Omental fat pad (tissue), 4 donors: ENCODE measurements at places on chromosomes 4 and X. TPM values are rescaled to one million over a fixed set of nuclear protein-coding genes. Genes with fewer than 3 reads are reported as not detected.

DNA sequence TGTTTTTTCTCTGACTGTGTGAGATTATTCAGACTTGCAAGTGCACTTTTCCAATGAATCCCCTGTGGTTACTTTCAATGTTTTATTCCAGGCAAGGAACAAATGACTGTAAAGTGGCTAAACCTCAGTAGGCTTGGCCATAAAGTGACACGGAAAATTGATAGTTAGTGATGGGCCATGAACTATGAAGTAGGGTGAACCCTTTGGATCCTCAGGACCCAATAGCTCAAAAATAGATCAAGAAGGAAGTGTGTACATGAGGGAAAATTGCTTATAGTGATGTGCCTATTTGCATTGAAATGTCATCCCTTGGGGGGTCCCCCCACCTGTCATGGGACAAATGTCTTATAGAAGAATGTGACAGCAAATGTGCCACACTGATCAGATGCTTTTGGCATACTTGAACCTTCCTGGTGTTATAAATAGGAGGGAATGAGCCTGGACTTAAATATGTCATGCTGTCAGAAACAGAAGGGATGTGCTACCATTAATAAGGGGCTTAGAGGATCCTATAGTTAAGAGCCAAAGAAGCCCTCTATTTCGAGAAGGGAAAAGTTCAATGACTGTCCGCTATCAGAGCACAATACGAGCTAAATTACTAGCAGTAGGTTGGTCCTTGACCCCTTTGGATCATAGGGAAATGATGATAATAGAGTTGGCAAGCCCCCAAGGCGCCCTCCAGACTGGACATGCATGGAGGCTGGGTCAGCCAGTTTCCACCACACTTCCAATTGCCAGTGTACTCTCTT, 30.3 kb downstream of the SLC16A2 start:
- no peak for DNase-seq

- no peak for DNase-seq
Measured at GRCh38 chr4:45438047-45438446, 685.8 kb downstream of the GABRG1 start.

GRCh38 chrX:78213331-78213730, 73.9 kb upstream of the TAF9B start:
- DNase-seq, result no peak

DNA sequence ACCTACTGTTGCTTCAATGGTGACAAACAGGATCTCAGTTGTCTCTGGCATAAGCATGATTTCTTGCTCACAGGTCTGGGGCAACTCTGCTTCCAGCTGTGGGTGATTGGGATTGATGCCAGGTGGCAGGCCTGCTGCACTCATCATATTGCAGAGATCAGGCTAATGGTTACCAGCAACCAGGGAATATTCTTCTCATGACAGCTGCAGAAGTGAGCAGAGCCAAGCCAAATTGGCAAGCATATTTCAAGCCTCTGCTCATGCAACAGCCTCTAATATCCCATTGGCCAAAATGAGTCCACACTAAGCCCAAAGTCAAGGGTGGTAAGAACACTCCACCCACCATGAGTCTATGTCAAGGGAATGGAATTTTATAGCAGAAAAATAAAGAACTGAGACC, 26.7 kb upstream of the TBC1D19 start:
- no peak for DNase-seq

DNA sequence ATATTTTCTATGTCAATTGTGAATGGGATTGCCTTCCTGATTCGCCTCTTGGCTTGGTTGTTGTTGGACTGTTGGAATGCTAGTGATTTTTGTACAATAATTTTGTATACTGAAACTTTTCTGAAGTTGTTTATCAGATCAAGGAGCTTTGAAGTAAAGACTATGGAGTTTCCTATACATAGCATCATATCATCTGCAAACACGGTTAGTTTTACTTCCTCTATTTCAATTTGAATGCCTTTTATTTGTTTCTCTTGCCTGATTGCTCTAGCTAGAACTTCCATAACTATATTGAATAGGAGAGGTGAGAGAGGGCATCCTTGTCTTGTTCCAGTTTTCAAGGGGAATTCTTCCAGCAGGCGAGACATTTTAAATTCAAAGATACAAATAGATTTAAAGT, 226.5 kb downstream of the FBXO8 start:
- DNase-seq, result no peak

- no peak for DNase-seq
Measured at GRCh38 chrX:71111141-71111843, at the start of gene IL2RG. Gene IL2RG, minus strand, starts transcription at chrX:71111577. Its CDS starts 38 bp downstream, at chrX:71111539.

- DNase-seq, result no peak
Measured at GRCh38 chr4:98987720-98988119, 7.8 kb upstream of the METAP1 start.

- DNase-seq, result no peak
Measured at GRCh38 chr4:179989975-179990374, 2253.2 kb upstream of the TENM3 start.

GRCh38 chr4:130186931-130187330, 1091.0 kb downstream of the C4orf33 start:
- DNase-seq, result no peak

DNA sequence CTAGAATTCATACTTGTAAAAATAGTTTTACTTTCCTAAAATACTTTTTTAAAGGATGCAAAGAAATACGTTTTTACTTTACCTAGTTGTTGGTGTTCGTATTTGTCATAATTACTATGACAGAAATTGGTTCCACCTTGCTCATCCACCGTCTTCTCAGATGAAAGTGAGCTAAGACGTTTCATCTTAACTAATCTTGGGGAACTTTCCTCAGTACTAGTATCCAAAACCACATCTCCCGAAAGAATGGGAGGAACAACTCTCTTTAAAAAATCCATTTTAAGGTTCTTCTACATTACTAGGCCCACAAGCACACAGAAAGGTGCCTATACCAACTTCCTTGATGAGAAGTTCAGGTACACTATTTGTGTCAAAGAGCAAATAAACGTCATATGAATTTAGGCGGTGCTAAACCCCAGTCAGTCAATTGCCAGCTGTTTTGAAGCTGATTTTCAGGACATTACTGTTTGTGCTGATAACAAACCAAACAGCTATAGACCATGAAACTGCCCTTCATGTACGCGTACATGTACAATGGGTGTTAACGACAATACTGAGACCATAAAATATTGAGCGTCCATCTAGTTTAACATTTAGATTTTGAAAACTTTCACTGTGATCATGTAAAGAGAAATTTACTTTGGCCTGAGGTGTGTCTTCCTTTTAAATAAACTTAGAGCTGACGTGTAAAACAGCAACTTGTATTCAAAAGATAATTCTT, 99.1 kb downstream of the FRYL start:
- DNase-seq, result no peak

- DNase-seq, result no peak
Measured at GRCh38 chr4:138616775-138617174, 374.6 kb upstream of the SLC7A11 start.

DNA sequence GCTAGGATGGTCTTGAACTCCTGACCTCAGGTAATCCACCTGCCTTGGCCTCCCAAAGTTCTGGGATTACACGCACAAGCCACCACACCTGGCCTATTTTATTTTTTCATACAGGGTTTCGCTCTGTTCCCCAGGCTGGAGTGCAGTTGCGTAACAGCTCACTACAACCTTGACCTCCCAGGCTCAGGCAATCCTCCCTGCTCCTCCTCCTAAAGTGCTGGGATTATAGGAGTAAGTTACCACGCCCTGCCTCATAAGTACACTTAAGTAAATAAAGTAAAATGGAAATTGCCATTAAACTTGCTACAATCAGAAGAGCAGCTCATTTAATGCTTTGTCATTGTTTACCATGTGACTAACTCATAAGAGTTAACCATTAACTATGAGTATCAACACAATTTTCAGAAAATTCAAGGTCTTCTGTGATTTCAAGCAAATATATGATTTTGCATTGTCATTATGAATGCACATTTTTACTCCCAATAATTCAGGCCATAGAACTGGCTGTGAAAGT, 12.3 kb downstream of the UGDH start:
- no peak for DNase-seq

Gene PSAPL1
- total RNA-seq, result not detected

Gene BDH2
- total RNA-seq, result 32.9 TPM

Gene AVPR2
- total RNA-seq, result 2.2 TPM

Gene POLN
- total RNA-seq, result 4.8 TPM

Gene CLCN4
- total RNA-seq, result 2.1 TPM

Gene ARR3
- total RNA-seq, result not detected

Gene ODAM
- total RNA-seq, result not detected

Gene TMPRSS11B
- not detected for total RNA-seq
